Stimulated activated CD4-positive, alpha-beta T cell treated with anti-CD3 and anti-CD28 coated beads, Interleukin-4, amount 100 ng/mL, for 1 hour (primary cell): ENCODE measurements at places on chromosomes 11 and 22.

DNA sequence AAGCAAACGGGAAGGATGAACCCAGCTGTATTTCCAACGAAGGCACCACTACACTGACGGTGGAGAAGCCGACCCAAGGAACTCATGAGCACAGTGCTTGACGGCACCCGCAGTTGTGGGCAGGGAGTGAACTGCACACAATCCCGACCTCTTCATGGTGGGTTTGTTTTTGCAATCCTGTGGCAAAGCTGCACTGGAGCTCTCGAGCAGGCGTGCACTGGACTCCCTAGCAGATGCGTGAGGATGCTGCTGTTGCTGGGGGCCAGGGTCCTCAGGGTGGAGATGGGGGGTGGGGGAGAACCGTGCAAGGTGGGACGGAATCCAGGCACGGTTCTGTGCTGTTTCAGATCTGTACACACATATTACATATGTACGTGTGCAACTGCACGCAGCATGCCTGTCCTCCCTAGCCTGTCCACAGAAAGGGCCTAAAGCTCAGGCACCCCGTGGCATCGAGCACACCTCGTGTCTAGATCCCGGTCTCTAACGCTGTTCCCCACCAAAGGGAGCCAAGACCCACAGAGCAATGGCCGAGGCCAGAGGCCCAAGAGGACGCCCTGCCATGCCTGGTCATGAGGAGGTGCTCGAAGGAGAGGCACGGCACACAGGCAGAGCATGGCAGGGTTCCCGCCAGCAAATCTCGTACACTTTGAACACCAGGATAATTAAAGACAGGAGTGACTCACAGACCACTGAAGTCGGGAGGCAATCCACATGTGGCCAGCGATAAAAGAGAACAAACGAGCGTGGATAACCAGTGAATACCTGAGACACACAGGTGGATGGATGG lies 17.6 kb downstream of the ALG12 start:
- no peak for DNase-seq

- DNase-seq, result no peak
These were observed 12.8 kb upstream of the CHRM1 start for GRCh38 chr11:62933750-62934495.

DNA sequence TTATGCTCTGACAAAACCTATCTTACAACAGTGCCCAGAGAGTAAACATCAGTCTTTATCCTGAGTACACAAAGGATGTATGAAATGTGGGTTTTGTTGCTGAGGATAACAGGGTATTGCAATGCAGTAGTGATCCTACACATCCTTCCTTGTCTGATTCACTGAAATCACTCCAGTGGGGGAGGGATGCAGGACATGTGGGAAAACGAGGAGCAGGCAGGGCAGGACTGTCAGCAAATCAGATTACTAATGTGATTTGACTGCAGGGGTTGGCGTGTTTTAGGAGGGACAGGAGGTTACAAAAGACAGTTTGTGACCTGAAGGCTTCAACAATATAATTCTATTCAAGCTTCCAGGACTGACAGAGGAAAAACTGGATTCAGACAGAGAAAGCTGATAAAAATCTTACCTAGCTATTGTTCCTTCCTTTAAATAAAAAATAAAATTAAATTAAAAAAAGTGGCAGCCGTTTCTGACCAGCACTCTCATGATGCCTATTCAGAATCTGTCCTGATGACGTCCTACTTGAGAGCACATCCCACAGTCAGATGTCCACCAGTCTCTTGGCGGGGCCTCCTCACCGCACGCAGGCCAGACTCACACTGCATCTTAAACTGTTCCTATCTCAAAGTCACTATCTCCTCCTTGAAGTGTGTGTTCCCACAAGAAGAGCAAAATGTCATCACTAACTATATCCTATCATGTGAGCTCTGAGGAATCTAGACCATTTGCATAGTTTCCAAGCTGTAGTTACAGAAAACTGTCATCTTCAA lies 50.6 kb upstream of the MN1 start:
- no peak for DNase-seq

GRCh38 chr11:70303070-70303469 lies 32.6 kb downstream of the PPFIA1 start:
- DNase-seq, result no peak

DNA sequence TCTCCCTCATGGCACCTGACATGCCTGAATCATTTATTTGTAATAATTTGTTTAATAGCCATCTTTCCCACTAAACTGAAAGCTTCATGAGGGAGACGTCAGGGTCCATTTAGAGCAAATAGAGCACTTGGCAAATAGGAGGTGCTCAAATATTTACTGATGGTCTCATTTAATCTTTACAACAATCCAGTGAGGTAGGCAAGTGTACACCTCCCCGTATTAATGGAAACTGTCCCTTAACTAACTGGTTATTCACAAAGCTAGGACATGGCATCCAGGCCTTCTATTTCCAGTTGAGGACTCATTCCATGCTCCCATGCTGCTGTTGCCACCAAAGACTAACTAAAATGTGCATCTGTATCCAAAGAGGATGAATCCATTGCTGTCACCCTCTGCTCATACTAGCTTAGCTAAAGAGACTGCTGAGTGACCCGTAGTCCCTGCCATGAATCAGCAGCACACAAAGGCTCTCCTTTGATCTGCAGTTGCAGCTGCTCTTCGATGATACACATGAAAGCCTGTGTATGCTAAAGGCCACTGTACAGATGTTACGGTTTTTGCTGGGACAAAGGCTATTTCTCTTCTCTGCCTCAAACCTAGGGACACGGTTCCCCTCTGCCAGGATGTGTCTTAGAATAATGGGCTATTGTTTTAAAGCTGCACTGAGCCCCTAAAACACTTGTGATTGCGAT lies 82.6 kb downstream of the RAB30 start:
- DNase-seq, result no peak

DNA sequence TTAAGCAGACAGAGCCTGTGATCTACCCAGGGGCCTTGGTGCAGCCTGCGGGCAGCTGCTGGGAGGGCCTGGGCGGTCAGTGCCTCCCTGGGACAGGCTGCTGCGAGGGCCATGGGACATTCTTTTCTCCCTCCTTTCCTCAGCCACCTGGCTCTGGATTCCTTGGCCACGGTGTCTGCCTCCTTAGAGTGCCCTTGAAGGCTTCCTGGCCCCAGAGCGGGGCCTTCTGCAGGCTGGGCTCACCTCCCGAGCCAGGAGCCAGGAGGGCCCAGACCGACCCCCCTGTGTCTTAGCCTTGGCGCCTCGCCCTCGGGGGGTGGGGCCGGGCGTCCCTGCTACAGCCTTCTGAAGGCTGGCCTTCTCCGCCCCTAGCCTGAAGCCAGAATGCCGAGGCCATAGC lies 231.2 kb downstream of the TBC1D22A start:
- no peak for DNase-seq
